Activated naive CD4-positive, alpha-beta T cell treated with anti-CD3 and anti-CD28 coated beads, Interleukin-2, amount 50 U/mL, for 72 hours (primary cell): ENCODE measurements at places on chromosomes 7 and 10. TPM values are rescaled to one million over a fixed set of nuclear protein-coding genes. Genes with fewer than 3 reads are reported as not detected.

DAGLB gene
- 20.7 TPM for total RNA-seq

CASP7 gene
- 8.5 TPM for total RNA-seq

ZNF775 gene
- total RNA-seq = 5.0 TPM

TMEM60 gene
- total RNA-seq = 9.5 TPM

GRCh38 chr10:34341473-34341872 is 473.6 kb downstream of the PARD3 start:
- no peak for DNase-seq

HIBADH gene
- 18.4 TPM for total RNA-seq

DNA sequence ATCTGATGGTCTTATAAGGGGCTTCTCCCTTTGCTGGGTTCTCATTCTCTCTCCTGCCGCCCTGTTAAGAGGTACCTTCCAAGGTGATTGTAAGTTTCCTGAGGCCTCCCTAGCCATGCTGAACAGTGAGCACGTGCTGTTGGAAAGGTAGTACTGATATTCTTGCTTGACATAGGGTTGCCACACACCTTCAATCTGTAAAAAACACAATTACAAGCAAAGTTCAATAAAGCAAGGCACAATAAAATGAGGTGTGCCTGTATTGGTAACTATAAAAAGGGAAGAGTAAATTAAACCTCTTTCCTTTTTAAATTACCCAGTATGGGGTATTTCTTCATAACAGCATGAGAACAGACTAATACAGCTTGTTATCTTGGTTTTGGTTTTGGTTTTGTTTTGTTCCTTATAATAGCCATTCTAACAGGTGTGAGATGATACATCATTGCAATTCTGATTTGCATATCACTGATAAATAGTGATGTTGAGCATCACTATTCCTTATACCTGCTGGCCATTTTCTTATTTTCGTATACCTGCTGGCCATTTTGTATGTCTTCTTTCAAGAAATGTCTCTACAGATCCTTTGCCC is 164.9 kb upstream of the TRIM24 start:
- DNase-seq = no peak

LIPK gene
- not detected for total RNA-seq

DNA sequence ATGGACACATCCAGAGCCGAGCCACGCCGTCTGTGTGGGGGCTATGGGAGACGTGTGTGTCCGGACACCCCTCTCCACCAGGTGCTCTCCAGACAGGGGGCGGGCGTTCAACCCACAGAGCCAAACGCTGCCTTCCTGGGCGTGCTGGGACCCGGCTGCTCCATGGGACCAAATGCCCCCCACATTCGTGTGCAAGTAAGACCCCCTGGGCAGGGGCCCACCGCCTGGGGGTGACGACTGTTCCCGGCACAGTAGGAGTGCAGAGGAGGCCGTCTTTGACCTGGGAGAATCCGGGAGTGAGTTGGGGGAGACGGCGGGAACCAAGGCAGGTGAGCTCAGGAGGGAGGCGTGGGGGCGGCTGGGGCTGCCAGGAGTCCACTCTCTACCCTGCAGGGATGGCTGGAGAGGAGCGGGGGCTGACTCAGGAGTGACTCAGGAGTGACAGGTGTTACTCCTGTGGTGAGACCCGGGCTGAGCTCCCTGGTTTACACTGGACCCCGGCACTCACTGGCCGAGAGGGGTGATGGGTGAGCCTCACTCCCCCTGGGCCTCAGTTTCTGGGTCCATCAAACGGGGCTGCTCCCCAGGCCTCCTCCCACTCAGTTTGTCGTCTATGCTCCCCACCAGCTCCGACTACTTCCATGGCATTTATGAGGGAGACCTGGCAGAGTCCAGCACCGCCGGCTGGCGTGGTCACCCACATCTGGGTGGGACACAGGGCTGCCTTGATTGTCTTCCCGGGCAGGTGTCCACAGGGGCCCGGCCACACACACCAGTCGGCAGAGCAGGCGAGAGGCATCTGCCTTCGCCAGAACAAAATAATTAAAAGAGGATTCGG is 95.0 kb downstream of the MICALL2 start:
- DNase-seq = no peak

CPED1 gene
- total RNA-seq = not detected

CYREN gene
- 28.2 TPM for total RNA-seq

FOXI2 gene
- not detected for total RNA-seq

DNA sequence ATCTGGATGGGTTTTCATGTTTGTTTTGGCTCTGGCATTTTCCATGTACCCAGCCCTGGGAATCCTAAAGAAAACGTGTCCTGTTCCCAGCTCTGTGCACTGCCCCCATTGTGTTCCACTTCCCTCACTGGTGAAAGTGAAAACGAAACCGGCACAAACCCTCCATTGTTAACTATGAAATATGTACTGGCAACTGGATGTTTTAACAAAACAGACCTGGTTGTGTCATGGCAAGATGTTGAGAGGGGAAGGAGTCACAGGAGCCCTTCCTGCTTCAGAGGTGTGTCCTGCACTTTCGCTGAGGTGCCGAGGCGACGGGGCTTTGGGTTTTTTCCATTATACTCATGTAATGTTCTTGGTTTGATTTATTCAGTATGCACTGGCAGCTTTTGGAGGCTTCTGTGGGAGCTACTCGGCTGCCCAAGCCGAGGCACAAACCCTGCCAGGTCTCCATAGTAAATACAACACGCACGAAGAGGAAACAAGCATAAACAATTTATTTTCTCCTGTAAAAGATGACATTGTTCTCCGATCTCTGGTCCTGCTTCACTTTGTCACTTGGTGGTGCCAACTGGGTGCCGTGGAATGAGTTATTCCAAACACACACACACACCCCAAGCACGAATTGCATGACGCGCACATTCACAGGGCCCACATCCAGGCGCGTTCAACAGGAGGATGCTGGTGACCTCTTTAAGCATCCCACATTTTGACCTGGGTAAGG is 118.2 kb downstream of the CDK6 start:
- peak; percentile 72 for DNase-seq

DNA sequence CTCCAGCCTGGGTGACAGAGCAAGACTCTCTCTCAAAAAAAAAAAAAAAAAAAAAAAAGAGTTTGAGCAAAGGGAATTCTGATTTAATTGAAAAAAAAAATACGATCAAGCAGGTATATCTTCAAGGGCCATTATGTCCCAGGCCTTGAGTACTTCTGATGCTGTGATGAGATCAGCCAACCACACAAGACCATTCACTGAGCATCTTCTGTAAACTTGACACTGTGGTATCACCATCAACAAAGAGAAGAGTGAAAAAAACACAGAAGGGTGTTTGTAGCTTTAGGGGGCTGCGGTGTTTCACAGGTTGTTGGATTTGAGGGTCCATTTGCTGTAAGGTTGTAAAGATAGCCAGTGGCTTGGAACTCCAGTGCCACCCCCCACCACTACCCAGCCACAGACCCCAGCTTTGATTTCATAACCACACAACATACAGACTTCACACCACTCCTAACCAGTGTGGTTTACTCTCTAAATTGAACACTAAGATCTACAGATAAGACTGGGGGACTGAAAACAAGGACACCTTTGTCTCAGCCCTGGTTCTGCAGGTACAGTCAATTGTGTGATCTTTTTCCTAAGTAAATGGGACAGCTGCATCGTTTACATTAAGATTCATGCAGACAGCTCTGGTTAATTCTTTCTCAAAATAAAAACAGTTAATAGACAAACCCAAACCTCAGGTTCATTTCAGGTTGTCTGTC is 66.4 kb downstream of the CDC123 start:
- DNase-seq = no peak

DPP6 gene
- total RNA-seq = not detected

DNA sequence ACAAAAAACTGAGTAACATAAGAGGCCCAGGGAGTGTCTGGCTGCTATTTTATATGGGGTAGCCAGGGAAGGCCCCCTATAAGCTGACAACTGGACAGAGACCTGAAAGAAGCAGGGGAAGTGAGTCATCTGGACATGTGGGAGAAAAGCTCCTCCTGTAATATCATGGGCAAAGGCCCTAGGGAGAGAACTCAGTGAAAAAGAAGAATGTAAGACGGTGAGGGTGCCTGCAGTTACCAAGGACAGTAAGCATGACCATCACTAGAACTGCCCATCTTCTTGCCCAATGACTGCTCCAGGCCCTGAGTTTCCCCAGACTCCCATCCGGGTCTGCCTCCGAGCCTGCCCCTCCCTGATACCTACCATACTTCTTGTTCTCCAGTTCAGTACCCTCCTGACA is 2.3 kb downstream of the ELMO1 start:
- DNase-seq = no peak

SPACDR gene
- total RNA-seq = 7.7 TPM

GRCh38 chr7:111594602-111595001 is 32.3 kb upstream of the IMMP2L start:
- DNase-seq = no peak

DNA sequence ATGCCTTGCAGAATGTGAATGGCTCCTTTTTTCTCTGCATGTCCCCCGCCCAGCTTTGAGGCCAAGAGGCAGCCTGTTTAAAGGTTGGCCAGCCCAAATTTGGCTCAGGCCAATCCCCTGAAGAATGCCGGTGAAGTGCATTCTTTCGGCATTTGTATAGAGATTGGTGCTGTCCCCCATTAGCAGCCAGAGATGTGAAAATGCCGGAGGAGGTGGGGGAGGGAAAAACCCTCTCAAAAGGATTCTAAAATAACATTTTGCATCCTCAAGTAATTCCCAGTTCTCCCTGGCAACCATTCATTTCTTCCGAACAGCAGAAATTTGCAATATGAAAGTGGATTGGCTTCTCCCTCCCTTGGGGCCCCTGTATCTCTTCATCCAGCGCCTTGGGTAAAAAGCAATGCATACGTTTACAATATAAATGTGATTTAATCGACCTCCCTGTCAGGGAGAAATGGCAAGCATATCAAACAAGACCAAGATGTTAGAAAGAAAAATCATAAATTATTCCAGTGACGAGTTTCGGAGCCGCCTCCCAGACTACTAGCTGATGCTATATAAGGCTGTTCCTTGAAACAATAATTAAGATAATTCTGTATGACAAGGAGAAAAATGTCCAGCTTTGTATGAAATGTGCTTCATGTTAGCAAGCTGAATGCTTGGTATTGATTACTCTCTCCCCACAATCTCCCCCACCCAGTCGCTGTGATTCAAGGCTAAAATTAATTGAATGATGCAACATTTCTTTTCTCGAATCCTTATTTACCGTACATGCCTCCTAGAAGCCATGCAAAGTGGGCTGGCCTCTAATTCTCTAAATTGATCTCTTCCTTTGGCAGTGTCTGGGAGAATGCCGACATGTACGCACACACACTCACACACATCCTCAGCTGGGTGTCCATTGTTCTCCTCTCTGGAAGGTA is 323.7 kb downstream of the RPS24 start:
- no peak for DNase-seq

GRCh38 chr7:118777308-118777707 is 552.8 kb downstream of the ANKRD7 start:
- DNase-seq = no peak

TEX36 gene
- not detected for total RNA-seq

DNA sequence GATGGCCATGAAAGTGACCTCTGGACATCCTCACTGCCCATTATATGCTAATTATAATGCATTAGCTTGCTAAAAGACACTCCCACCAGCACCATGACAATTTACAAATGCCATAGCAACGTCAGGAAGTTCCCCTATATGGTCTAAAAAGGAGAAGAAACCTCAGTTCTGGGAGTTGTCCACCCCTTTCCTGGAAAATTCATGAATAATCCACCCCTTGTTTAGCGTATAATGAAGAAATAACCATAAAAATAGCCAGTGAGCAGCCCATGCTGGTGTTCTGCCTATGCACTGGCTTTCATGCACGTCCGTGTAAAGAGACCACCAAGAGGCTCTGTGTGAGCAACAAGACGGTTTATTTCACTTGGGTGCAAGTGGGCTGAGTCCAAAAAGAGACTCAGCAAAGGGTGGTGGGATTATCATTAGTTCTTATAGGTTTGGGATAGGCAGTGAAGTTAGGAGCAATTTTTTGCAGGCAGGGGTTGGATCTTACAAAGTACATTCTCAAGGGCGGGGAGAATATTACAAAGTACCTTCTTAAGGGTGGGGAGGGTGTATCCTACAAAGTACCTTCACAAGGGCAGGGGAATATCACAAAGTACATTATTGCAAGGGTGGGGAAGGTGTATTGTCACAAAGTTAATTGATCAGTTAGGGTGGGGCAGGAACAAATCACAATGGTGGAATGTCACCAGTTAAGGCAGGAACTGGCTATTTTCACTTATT is 45.6 kb downstream of the LBX1 start:
- no peak for DNase-seq

DNA sequence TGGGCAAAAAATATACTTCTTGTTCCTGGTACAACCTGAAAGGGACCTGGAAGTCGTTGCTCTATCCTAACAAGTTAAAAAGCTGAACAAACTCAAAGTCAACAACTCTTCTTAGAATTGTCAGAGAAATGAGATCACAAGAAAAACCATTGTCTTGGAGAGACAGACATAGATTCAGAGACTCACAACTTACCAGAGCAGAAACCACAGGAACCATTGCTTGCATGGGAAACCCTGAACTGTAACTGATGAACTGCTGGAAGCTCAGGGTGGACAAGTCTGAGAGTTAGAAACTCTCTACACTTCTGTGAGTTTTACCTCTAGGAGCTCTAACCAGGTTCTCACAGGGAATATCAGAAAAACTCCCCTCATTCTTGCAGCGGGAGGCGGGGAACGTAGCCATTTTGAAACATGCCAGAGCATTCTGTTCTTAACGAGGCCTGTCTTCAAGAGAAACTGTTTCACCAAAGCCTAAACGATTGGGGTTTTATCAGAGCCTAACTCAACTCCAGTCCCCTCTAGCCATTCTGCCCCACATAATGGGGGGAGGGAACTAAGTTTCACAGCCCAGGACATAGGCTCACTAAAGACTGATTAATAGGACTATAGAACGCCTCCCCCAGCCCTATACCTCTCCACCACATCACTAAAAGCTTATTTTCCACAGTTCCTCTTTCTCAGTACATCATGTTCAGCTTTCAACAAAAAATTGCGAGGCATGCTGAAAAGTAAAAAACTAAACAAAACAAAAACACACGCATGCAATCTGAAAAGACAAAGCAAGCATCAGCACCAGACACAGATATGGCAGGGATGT is 12.0 kb upstream of the GSDME start:
- no peak for DNase-seq

DNA sequence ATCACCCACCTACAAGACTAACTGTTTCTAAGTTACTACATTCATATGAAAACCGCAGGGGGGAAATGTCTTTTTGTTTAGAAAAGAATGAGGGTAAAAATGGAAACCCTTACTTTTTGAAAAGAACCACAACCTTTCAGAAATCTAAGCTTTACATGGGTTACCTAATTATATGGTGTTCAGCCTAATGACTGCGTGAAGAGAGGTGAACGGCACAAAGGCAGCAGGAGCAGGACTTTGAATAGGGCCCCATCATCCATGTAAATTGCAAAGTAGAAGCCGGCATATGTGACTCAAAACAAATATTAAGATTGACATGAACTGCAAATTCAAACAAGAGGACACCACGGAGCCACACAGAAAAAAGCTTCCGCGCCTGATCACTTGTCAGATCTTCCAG is 25.1 kb downstream of the NEBL start:
- no peak for DNase-seq
